Endothelial cell (in vitro differentiated cells): ENCODE measurements at places on chromosomes 2 and 18.
A peak's percentile ranks its signal among the peaks of the same experiment; 100 is the strongest.

GRCh38 chr2:62940697-62941096 lies 109.9 kb upstream of the OTX1 start:
- no peak for DNase-seq
- H3K27me3 ChIP-seq, result no peaks in the 10 kb centered on the region
- no peak overlapping the region for H3K27ac ChIP-seq
- no peaks in the 10 kb centered on the region for H3K4me1 ChIP-seq

DNA sequence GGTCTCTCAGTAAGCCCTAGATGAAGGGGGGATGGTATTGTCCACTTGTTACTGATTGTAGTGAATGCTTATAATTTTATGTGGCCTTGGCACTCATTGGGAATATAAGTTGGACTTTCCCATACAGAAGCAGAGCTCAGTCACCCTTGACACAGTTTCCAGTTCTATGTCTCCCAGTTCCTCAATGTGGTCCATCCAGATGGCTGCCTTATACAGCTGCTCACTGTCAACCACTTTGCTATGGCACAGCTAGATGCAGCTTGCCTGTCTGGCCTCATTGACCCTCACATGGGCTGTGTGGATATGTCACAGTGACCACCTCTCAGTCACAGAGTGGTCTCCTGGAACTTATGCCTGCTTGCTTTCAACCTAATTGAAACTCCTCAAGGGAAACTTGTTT lies 21.7 kb downstream of the SLC39A6 start:
- H3K36me3 ChIP-seq, result peaks cover 24% of the 10 kb centered on the region
- no peak for DNase-seq
- no peaks in the 10 kb centered on the region for H3K4me1 ChIP-seq
- peaks cover 4% of the 10 kb centered on the region for H3K27me3 ChIP-seq
- no peak overlapping the region for H3K27ac ChIP-seq

DNA sequence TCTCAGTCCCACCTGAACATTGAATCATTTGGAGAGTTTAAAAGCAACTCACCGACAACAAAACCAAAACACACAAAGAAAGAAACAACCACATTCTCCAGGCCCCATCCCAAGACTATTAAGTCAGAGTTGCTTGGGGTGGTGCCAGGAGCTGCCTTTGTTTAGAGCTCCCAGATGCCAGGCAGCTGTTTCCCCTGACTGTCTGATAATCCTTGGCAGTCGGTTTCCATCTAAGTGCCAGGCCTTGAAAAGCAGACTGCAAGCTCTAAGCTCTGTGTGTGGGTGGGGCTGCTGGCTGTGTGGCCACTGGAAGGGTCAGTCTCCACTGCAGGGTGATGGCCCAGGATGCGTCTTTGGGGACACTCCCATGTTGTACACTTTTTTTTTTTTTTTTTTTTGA lies 255.3 kb upstream of the AGAP1 start:
- no peaks in the 10 kb centered on the region for H3K27me3 ChIP-seq
- no peaks in the 10 kb centered on the region for H3K4me1 ChIP-seq

- H3K27ac ChIP-seq, result no peak overlapping the region
- H3K27me3 ChIP-seq, result no peaks in the 10 kb centered on the region
- H3K4me3 ChIP-seq, result no peak overlapping the region
- H3K36me3 ChIP-seq, result no peaks in the 10 kb centered on the region
Measured at GRCh38 chr18:33755931-33756560, 178.0 kb downstream of the ASXL3 start.

- DNase-seq, result no peak
- H3K27ac ChIP-seq, result no peak overlapping the region
- H3K27me3 ChIP-seq, result no peaks in the 10 kb centered on the region
- H3K4me1 ChIP-seq, result peaks cover 2% of the 10 kb centered on the region
- H3K36me3 ChIP-seq, result no peaks in the 10 kb centered on the region
Measured at GRCh38 chr2:165305391-165306096, 66.3 kb downstream of the SCN2A start.

GRCh38 chr18:74197705-74198341 lies 49.5 kb downstream of the TIMM21 start:
- H3K27me3 ChIP-seq, result peaks cover 3% of the 10 kb centered on the region
- no peaks in the 10 kb centered on the region for H3K36me3 ChIP-seq
- H3K27ac ChIP-seq, result no peak overlapping the region
- peaks cover 6% of the 10 kb centered on the region for H3K4me1 ChIP-seq

DNA sequence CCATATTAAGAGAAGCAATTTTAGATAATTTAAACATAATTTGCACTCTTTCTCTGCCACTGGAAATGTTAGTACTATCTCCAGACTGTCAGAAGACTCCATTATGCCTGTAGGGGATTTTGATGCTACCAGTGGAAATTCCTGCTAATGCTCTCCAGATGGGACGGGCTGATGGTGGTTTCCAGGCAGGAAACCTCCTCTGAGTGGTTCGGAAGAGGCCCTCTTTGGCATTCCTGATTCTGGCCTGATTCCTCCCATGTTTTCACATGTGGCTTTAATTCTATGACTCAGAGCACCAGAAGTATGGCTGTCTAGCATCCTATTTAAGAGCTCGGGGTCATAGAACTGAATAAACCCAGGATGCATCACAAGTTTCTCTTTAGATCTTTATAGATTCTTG lies 70.9 kb upstream of the ST6GAL2 start:
- H3K27me3 ChIP-seq, result no peaks in the 10 kb centered on the region
- H3K4me1 ChIP-seq, result peaks cover 7% of the 10 kb centered on the region
- no peak overlapping the region for H3K4me3 ChIP-seq
- H3K36me3 ChIP-seq, result no peaks in the 10 kb centered on the region
- peak; percentile 9 for DNase-seq
- peak overlapping the region; percentile 75 for H3K27ac ChIP-seq
